ENCODE measurements at places on chromosomes 11 and 22.

DNA sequence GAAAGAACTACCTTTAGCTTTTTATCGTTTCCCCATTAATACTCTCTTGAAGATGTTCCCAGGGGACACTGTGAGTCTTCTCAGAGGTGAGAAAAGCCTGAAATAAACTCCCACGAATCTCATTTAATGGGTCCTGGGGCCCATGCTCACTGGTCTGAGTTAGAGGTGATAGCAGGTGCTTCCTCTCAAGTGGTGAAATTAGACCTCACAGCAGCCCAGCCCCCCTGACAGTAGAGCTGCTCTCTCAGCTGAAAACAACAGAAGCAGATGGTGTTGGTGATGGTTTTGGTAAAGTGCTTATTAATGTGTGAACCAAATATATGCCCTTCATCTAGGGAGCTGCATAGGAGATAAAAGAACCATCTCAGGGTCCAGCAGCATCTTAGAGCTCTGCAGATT, 76.8 kb upstream of the VPREB1 start:
- DNase-seq: no peak

DNA sequence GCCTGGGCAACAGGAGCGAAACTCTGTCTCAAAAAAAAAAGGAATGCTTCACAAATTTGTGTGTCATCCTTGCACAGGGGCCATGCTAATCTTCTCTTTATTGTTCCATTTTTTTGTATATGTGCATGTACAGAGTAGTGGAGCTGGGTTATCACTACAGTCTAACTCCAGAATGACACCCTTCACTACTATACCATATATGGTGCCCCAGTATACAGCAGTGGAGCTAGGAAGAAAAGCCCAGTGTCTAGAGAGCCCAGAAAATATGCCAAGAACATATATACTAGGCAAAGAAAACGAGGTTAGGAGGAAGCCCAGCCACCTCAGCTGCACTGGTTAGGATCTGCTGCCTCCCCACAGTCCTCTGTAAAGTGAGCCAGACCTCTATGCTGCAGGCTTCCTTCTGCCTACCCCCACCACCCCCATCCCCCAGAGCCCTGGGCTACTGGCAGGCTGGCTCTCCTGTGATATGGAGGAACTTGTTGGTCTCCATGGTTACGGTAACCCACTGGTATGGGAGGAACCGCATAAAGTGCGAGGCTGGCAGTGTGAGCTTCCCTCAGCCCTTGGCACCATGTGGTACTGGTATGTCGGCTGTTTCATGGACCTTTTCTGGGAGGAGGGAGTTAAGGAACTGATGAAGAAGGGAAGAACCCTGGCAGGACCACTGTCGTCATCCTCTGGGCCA, 34.3 kb downstream of the RCOR2 start:
- no peak for DNase-seq

DNA sequence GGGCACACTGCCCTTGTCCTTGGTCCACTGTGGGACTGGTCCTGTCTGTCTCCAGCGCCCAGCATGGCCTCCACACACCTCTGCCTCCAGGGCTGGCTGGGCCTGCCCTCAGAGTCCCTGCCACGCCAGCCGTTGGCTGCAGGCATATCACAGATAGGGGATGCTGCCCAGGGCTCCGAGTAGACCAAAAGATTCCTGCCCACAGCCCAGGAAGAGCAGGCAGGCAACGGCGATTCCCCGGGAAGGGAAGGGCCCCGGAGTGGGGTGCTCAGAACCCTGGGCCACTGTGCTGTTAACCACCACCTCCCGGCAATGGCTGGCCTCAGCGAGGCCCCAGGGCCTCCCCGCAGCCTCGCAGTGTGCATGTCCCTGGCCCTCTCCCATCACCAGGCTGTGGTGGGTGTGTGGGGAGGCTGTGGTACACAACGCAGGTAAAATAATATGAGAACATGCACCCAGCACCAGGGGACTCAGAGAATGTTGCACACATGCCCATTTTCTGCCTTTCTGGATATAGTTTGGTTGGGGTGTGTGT, 2.2 kb downstream of the IFITM5 start:
- DNase-seq: no peak

GRCh38 chr11:24389575-24389974, 107.3 kb upstream of the LUZP2 start:
- no peak for DNase-seq

GRCh38 chr11:101128571-101129202, 926 bp downstream of the PGR start:
- DNase-seq: no peak
